NCI-H524 (cell line): ENCODE measurements at places on chromosomes 1 and 21.

DNA sequence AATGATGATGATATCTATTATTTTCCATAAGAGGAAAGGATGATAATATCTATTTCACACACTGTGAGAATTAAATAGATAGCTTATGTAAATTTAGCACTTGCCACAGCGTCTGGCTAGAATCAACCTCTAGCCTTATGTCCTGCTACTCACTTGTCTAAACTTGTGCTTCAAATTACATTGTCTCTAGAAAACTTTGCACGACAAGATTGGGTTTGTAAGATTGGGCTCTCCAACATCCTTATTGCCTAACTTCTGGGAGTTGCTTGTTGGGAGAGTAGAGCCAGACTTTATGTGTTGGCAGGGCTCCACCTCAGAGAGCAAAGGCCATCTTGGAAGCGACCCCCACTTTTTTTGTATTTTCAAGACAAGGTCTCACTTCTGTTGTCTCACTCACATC lies 50.0 kb upstream of the POGK start:
- no peak for DNase-seq

- DNase-seq: no peak
Observed at GRCh38 chr1:224273641-224274040, 56.3 kb downstream of the NVL start.

- DNase-seq: no peak
Observed at GRCh38 chr1:163999131-163999530, 559.9 kb upstream of the PBX1 start.

DNA sequence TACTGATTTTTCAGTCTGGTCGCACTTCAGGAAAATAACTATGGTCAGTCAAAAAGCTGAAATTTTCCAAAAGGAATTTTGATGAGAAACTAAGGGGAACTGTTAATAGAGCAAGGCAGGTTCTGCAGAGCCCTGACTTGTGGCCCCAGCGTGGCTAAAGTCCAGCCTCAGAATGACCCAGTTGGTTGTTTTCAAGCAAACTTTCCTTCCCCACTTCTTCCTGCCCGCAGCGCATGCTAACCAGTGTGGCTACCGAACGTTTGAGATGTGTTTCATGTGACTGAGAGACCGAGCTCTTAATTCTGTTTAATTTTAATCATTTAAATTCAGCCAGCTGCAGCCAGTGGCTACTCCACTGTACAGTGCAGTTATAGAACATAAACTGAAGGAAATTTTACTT lies 6.2 kb upstream of the IL10RB start:
- no peak for DNase-seq

DNA sequence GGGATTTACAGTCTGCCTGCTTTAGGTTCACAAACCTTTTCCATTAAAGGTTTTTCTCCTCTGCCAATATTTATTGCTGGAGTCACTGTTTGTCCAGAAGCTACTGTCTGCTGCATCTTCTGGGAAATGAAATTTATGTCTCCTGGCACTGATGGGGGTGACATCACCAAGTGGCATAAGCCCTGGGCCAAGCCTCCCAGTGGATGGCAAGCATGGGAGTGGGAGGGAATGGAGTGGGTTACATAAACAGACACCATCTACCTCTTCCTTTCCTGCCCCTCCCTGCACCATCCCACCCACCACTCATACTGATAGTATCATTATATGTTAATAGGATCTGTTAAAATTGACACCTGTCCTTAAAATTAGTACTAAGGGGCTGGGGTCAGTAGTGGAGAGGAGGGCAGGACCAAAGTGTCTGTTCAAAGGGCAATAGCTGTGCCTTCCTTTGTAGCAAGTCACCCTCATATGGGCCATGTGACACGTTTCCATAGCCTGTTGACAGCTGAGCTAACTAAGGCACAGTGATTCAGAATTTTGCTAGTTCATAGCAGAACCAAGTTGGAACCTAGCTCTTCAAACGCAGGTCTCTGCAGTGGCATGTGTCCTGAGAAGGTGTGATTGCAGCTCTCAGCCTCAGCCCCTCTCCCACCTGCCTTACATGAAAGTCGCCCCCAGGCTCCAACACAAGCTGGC lies 71.0 kb downstream of the MAB21L3 start:
- DNase-seq: no peak

GRCh38 chr1:196071447-196071846 lies 536.8 kb downstream of the KCNT2 start:
- DNase-seq: no peak

DNA sequence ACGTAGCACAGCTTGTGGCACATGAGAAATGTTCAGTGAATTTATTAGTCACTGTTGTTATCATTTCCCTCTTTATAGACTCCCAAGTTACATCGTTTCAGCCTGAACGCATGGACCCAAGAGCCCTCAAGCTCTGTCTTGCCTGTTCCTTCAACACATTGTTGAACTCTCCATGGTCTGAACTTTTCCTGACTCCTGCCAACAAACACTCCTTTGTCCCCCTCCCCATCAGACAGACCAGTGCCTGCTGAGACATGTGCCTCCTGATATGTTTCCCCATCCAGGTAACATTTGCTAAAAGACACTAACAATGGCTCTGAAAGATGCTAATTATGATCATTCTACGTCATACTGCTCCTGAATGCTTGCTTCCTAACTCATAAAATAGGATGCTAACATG lies 108.7 kb upstream of the NFIA start:
- no peak for DNase-seq

GRCh38 chr1:46399307-46399706 lies 5.2 kb downstream of the FAAH start:
- DNase-seq: no peak

DNA sequence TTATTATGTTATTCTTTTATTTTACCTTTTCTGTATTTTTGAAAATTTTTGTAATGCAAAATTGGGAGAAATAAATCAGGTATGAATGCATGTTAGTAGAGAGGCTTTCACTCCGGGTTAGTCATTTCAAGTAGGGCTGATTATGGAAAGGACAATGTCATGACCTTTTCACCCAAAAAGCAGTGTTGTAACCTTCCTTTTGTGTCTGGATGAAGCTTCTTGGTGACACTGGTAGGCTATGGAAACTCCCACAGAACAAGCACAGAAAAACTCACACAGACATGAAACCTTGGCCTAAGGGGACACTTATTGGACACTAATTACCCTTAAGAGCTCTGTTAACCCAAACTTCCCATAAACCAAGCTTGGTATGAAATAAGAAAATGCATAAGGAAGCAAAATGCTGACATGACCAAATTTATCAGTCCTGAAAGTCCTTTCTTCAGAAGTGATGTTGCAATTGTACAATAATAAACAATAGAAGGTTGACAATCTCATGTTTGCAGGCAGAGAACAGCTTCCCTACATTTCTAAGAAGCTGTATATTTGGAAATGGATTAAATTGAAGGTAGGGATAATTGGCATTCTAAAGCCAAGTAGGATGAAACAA lies 70.0 kb upstream of the KCNJ15 start:
- DNase-seq: no peak

GRCh38 chr1:56719171-56719570 lies 74.1 kb downstream of the PRKAA2 start:
- no peak for DNase-seq

DNA sequence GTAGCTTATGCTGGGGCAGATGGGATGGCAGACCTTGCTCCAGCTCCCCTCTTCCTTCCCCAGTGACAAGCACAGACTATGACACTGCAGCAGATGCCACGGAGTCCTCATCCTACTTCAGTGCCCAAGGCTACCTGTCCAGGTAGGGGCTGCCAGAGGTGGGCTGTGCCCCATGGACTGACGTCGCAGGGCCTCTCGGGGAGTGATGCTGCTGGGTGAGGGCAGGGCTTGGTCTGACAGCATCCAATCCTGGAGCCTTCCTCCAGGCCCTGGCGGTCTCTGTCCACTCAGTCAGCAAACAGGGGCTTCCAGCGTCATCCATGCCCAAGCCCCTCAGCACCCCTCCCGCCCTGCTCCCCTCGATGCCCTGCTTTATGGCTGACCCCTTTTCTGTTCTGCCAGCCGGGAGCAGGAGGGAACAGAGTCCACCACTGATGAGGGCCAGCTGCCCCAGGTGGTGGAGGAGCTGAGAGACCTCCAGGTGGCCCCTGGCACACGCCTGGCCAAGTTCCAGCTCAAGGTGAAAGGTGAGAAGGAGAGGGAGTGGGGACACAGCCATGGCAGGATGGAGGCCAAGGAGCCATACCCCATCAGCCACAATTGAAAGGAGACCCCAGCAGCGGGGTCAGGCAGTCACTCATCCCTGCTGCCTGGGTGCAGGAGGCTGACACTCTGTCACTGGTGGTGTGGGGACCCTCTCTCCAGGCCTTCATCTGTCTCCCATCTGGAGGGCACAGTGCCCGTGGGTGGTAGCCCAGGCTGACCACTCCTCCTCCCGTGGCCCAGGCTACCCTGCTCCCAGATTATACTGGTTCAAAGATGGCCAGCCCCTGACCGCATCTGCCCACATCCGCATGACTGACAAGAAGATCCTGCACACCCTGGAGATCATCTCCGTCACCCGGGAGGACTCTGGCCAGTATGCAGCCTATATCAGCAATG lies 73.6 kb downstream of the TRIM11 start:
- DNase-seq: no peak
